Central memory CD8-positive, alpha-beta T cell (primary cell): ENCODE measurements at places on chromosomes 5 and 9.
A peak's percentile ranks its signal among the peaks of the same experiment; 100 is the strongest.

DNA sequence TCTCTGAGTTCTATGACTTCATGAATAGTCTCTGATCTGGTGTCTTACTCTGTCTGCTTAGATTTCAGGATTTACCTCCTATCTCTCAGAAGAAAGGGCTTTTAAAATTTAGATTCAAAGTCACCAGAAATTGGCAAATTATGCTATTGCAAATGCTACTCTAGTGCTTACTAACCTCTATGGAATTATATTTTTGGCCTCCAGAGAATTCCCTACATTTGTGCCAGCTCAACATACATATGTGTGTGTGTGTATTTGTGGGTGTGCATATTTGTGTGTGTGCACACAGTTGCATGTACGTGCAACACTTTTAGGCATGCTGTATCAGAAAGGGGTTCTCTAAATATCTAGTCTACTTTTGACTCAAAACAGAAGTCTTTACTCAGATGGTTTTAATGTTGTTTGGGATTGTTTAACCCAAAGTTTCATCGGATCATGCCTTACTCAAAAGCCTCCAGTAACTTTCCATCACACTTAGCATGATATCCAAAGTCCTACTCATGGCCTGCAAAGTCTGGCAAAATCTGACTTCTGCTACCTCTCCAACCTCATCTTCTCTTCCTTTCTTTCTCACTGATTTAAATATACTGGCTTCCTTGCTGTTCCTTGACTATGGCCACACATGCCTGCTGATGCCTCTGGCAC is 147.6 kb upstream of the NR3C1 start:
- no peak for DNase-seq

GRCh38 chr9:700365-701282 is 140.9 kb upstream of the DMRT1 start:
- DNase-seq, result no peak

DNA sequence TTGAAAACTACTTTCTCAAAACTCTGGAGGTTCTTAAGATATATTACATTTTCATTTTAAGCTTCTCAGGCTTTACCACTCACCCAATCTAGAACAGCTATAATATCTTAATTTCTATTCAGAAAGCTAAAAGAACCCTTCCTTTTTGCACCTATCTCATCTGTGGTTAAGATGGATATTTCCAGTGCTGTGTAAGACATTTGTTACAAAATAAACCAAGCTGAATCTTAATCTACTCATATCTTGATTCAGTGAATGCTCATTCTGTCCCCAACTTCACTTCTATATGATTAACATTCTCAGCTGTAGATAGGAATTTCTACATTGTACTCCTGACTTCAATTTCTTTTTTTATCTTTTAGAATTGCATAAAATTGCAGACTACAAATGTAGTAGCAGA is 15.0 kb downstream of the ABHD17B start:
- no peak for DNase-seq

DNA sequence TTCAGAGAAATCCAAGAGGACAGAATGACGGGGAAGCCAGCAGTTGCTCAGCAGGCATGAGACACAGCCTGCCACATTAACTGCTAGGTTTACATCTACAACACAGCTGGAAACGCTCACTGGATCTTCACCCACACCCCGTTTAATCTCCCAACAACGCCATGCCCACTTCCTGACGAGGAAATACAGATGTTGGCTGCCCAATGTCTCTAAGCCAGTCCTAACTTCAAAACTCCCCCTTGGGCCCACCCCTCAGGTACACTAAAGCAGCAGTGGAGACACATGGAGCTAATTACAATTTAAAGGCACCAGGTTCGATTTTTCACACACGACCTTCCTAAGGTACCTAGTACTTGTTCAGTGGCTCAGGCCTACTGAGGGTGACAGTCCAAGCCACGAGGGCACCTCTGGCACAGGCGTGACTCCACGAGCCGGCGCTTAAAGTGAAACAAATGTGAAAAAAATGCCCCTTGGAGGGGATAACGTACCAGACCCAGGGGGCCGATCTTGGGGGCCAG is 904 bp downstream of the RPL12 start:
- no peak for DNase-seq

DNA sequence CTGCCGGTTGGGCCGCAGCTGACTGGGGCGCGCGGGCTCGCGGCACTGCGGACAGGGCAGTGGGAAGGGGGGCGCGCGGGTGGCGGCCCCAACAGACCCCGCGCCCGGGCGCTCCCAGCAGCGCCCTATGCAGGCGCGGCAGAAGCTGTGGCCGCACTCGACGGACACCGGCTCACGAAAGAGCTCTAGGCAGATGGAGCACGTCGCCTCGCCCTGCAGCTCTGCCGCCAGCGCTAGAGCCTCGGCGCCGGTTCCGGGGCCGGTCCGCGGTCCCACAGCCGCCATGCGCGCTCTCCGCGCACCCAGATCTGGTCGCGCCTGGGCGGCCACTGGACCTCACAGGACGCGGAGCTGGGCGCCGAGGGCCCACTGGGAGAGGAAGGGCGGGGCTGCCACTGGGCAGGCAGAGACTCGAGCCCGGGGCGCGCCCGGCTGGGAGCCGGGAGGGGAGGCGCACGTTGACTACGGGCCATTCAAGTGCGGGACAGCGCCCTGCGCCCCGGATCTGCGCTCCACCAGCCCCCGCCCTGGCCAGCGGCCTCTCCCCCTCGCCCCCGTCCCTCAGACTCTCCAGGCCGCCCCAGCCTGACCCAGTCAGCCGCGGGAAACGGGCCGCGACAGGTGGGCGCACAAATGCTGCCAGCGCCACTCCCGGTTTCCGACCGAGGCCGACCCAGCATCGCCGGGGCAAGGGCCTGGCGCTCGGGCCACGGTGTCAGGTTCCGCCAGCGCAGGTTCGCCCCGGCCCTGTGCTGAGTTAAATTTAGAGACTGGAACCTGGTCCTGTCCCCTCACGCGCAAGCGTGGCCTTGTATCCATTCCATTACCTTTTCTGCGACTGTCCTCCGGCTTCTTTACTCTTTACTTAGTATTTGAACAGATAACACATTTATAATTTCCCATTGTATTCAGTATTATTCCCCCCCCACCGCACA is at the start of gene TRIM7:
Gene TRIM7 (minus strand): TSS at position 371 of the 935 bp plus-strand sequence. CDS start 86 bp downstream, at position 285.
- no peak for DNase-seq

DNA sequence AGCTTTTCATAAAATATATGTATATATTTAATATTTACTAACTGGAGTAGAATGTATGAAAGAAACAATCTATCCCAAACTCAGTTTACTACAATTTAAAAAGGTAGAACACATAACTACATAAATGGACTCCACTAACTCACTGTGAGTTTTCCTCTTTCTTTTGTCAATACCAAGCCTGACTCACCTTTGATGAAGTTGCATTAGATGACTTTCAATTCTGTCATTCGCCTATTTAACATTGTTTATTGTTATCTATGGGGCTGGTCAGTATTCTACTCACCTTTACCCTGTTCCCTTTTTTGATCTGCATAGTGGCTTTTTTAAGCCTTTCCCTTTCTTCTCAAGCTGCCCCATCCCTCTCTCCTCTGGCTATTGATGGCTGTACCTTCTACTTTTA is 629.7 kb downstream of the RAB3C start:
- no peak for DNase-seq

DNA sequence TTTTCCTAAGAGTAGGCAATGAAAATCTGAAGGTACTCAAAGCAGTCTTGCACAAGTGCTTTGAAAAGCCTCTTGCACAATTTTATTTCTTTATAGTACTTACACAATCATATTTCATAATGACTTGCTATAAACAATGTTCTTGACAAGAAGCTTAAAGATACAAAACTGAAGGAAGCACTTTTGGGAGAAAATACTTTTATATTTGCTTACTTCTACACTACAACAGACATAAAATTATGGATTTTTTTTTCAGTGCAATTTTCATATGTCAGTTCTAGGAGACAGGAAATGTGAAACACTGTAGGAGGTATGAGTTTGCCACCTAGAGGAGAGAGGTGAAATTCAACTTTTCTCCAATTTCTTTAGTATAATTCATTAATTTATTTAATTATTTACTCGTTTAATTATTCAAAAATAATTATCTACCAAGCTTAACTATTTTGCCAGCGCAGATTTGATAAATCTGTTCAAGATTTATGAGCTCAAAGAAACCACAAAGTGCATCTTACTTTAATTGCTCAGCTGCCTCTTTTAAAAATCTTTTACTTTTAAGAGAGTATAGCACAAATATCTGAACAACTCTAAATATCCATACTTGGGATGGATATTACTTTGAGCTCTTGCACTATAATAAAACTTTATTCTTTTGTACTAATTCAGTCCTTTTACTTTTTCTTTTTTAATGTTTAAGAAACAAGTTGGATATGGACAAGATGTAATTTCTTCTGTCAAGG is 29.0 kb upstream of the CDKN2B start:
- DNase-seq, result no peak

DNA sequence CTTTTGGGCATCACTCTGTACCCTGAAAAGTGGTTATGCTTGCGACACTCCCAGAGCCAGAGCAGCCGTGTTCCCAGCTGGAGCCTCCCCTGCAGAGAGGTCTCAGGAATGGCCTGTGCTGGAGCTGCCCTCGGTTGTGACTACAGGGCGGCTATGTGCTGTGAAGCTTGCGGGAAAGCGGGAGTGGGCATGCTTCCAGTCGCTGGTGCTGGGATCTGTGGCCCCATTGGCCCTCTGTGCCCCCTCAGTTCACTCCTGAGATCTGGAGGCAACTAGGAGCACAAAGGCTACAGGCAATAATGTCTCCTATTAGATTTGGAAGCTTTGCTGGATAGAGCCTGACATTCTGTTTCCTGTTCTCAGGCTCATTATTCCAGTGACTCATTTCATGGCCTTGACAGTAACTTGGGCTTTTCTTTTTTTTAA is 56.9 kb downstream of the GPR107 start:
- DNase-seq, result no peak

- no peak for DNase-seq
Observed at GRCh38 chr5:39231705-39232525, 12.6 kb upstream of the FYB1 start.

DNA sequence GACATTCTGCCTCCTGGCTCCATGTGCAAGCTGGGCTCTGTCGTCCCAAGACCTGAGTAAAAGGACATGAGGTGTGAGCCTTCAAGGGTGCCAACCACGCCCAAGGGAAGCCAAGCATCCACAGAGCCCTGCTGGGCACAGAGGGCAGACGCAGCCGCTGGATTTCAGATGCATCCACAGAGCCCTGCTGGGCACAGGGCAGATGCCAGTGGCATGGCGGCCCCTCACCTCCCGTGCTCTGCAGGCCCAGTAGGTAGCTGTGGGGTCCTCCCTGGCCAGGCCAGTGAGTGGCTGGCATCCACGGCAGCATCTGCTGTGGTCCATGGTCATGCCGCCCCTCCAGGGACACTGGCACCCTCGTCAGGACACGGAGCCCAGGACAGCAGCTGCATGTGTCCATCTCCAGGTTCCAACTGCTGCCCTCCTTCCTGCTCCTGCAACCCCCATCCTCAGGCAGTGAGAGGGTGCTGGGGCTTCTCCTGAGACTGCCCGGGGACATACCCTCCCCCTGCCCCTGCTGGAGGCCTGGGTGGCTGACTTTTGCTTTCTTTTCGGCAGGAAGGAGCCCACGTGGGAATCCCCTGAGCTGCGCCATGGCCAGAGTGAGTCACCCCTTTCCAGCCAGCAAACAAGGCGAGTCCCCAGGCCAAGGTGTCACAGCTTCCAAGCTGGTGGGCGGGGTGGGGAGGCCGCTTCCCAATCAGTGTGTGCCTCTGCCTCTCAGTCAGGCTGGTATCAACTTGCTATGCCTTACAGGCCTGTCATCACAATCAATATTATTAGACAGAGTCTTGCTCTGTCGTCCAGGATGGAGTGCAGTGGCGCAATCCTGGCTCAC is 4.0 kb upstream of the TRAF2 start:
- peak; percentile 77 for DNase-seq

DNA sequence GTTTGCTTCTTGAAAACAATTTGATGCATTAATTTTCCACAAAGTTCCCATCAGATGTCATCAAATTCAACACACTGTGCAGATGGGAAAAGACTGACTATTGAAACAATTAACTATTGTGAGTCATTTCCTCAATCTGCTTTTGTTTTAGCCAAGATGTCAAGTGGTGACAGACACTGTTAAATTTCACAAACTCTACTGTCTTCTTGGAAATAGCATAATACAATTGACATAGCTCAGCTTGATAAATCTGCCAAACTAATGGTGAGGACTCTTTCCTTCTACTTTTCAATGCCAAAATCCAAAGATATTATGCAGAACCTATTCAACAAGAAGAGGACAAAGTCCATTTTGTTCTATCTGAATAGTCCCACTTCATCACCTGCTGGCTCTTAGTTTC is 242.3 kb downstream of the CAAP1 start:
- DNase-seq, result no peak

DNA sequence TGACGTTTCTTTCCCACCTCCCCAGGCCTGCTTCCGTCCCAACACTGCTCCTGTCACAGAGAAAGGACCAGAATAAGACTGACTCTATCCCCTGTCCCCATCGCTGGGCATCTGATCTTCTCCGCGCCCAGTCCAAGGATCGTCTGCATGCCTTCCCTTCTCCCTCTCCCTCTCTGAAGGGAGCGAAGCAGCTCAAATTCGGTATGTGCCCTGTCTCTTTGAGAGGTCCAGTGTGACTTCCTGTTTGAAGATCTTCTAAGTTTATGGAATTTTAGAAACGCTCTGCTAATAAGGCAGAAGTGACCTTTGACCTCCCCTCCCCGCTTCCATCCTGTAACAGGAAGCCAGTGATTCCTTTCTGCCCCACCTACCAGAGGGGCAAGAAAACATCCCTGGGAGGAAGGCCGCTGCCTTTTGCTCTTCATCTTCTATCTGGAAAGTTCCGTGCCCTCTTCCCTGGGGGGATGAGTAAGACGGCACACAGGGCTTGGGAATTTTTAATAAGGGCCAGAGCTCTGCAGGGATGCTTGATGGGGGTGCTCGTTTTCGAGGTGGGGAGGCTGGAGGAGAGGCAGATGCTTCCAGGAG is 40.7 kb upstream of the RNU6ATAC start:
- no peak for DNase-seq

DNA sequence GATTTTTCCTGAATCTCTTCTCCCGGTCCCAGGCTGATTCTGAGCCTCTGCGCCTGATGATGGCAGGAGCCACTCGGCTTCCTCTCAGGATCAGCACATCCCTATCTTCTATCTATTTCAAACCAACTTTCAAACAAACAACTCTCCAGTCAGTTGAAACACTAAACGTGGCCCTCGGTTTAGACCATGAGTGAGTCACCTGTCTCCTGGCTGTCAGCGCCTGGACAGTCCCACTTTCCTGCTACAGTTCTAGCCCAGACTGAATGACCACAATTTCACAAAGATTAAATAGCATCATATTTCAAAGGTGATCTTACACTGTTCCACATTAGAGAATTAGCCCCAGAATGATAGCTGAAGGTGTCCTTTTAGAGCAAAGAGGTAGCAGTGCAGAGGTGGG is 6.2 kb downstream of the SLC6A19 start:
- no peak for DNase-seq
